ENCODE measurements at places on chromosomes 4 and X. TPM values are rescaled to one million over a fixed set of nuclear protein-coding genes. Genes with fewer than 3 reads are reported as not detected.
A peak's percentile ranks its signal among the peaks of the same experiment; 100 is the strongest.

Gene HPSE
- polyA plus RNA-seq: 1.1 TPM

Gene ART3
- polyA plus RNA-seq: not detected

Gene GABRQ
- polyA plus RNA-seq: not detected

Gene FHDC1
- not detected for polyA plus RNA-seq

Gene DHX15
- polyA plus RNA-seq: 71.4 TPM

Gene SMIM43
- not detected for polyA plus RNA-seq

Gene HELQ
- 18.9 TPM for polyA plus RNA-seq

Gene F9
- polyA plus RNA-seq: not detected

- no peak overlapping the region for H3K27ac ChIP-seq
- no peak for DNase-seq
- peaks cover 3% of the 10 kb centered on the region for H3K27me3 ChIP-seq
- no peaks in the 10 kb centered on the region for H3K36me3 ChIP-seq
Measured at GRCh38 chr4:141501395-141501794, 135.0 kb upstream of the IL15 start.

DNA sequence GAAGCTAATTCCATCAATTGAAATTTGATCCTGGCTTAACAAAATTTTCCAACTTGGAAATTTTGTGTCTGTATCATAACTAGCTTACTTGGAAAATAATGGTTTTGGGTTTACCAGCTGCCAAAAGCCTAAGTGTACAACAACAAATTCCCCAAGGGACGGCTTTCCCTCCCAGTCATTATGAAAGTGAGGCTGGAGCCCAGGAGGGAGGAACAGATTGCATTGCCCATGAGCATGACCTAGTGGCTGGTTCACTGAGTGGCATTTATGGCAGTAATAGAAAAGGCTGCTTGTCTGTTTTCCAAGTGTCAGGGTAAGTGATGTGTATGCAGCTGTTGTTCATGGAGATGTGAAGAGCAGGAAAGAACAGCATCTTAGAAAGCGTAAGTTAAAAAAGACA is 70.8 kb upstream of the HHIP start:
- DNase-seq: no peak
- no peaks in the 10 kb centered on the region for H3K27me3 ChIP-seq
- no peak overlapping the region for H3K4me3 ChIP-seq
- peaks cover 5% of the 10 kb centered on the region for H3K4me1 ChIP-seq

GRCh38 chrX:72271812-72272211 is 5.2 kb downstream of the RPS4X start:
- H3K36me3 ChIP-seq: peaks cover 49% of the 10 kb centered on the region
- no peak for DNase-seq
- H3K4me1 ChIP-seq: peaks cover 53% of the 10 kb centered on the region
- no peak overlapping the region for H3K4me3 ChIP-seq
- peak overlapping the region; percentile 19 for H3K27ac ChIP-seq
- no peaks in the 10 kb centered on the region for H3K27me3 ChIP-seq

- H3K4me3 ChIP-seq: no peak overlapping the region
- H3K4me1 ChIP-seq: no peaks in the 10 kb centered on the region
- no peak overlapping the region for H3K27ac ChIP-seq
Measured at GRCh38 chr4:147247579-147247978, 233.3 kb upstream of the EDNRA start.

DNA sequence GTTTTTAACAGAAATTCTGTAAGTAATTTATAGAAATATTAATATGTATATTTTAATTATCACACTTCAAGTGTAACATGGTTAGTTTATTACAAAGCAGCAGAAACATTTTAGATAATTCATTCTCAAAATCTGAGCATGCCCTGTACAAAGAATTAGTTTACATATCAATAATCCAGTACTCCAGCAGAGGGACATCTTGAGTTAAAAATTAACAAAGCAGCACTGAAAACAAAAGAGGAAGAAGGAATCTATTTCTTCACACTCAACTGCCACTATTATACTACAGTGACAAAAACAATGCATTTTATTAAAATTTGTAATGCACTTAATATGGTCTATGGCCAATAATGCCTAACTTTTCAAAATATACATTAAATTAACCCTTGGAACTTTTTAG is 179.1 kb upstream of the KLHL4 start:
- H3K4me3 ChIP-seq: no peak overlapping the region
- no peak overlapping the region for H3K27ac ChIP-seq
- no peak for DNase-seq

DNA sequence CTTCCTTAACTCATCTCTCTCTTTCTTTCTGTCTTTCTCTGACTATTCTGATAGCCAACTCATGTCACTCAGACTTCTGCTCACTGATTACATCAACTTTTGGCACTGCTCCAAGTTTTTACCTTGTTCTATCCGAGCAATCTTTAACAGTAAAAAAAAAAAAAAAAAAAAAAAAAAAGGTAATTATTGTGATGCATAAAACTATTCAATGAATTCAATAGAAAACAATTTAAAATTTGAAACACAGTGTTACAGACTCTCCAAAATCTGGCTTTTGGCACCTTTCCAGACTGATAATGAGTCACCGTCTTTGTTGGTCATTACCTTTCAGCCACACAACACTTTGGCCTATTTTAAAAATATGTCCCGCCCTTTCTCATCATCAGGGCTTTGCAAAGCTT is 229.5 kb downstream of the GALNTL6 start:
- H3K27me3 ChIP-seq: no peaks in the 10 kb centered on the region
- H3K27ac ChIP-seq: no peak overlapping the region
- no peak overlapping the region for H3K4me3 ChIP-seq
- no peaks in the 10 kb centered on the region for H3K36me3 ChIP-seq
- no peak for DNase-seq

GRCh38 chrX:70908541-70908940 is at the start of gene TEX11:
Gene TEX11, minus strand, starts transcription at chrX:70908711. Its CDS starts 922 bp downstream, at chrX:70907789.
- no peaks in the 10 kb centered on the region for H3K36me3 ChIP-seq
- no peaks in the 10 kb centered on the region for H3K27me3 ChIP-seq
- H3K4me3 ChIP-seq: no peak within 1 kb of the TSS

- H3K36me3 ChIP-seq: peaks cover under 1% of the 10 kb centered on the region
- no peaks in the 10 kb centered on the region for H3K4me1 ChIP-seq
- H3K27me3 ChIP-seq: peaks cover 2% of the 10 kb centered on the region
- no peak overlapping the region for H3K4me3 ChIP-seq
Measured at GRCh38 chrX:68238568-68238967, 194.7 kb downstream of the OPHN1 start.

DNA sequence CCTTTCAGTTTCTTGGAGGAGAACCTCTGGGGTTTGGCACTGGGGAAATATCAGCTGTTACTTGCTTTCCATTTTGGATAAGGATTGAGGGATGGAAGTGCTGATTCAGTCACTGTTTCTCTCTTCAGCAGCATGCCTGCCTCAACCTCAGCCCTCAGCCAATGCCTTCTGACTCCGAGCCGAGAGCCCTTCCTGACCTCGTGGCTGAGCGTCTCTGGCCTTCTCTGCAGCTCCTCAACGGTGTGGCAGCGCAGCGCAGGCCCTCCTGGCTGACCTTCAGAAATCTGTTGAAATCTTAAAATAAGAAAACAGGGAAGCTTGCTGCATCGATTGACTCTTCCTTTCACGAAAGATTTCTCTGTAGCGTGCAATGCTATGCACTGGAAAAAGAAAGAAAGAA is 434.3 kb upstream of the FAT1 start:
- H3K27me3 ChIP-seq: no peaks in the 10 kb centered on the region
- H3K36me3 ChIP-seq: peaks cover 6% of the 10 kb centered on the region
- H3K4me1 ChIP-seq: no peaks in the 10 kb centered on the region
- no peak overlapping the region for H3K4me3 ChIP-seq

DNA sequence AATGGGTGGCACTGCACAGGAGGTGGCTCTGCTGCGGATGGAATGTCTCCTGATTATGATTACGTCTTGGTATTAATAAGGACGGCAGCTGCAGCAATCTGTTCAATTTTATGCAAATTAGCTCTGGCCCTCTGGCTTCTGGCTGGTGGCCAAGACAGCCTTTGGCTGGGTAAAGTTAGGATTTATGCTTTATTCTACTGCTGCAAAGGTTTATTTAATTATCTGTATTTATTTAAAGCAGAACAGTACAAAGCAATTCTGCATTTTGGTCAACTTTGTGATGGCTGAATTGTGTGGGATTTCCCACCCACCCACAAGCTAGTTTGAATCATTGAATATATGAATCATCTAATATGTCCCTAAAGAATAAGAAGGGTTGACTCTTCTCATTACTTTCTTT is 745.6 kb upstream of the FAM241A start:
- H3K4me1 ChIP-seq: no peaks in the 10 kb centered on the region
- no peak for DNase-seq
- H3K27ac ChIP-seq: no peak overlapping the region
- H3K4me3 ChIP-seq: no peak overlapping the region

- no peaks in the 10 kb centered on the region for H3K27me3 ChIP-seq
- no peak overlapping the region for H3K4me3 ChIP-seq
- H3K27ac ChIP-seq: no peak overlapping the region
- H3K36me3 ChIP-seq: peaks cover 20% of the 10 kb centered on the region
- no peak for DNase-seq
Measured at GRCh38 chr4:139403462-139403861, 50.5 kb upstream of the RAB33B start.

GRCh38 chr4:92528541-92528940 is 224.8 kb downstream of the GRID2 start:
- no peaks in the 10 kb centered on the region for H3K4me1 ChIP-seq
- no peak overlapping the region for H3K27ac ChIP-seq
- H3K4me3 ChIP-seq: no peak overlapping the region
- peaks cover 1% of the 10 kb centered on the region for H3K27me3 ChIP-seq
- H3K36me3 ChIP-seq: no peaks in the 10 kb centered on the region
- no peak for DNase-seq

DNA sequence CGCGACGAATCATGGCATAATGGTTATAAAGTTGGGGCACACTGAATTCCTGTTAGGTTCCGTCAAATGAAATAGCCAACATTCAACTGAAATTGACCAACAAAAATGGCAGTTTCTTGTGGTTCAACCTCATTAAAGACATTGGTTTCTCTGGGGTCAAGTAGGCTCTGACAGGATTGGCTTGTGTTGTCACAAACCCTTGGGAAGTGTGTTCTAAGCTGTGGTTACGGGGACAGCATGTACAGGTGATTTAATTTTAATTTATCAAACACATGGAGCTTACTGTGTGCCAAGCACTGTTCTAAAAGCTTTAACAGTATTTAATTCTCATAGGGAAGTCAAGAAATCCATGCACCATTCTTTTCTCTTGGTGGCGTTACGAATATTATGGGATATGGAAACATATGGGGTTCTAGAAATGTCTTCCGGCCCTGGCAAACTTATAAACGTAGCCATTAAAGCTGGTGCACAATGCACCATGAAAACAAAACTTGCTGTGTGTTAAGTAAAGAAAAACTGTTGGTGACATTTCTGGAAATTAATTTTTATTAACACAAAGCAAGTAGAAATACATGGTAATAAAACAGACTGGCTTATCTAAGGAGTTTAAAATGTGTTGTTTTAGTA is 891 bp downstream of the XK start:
- no peak overlapping the region for H3K27ac ChIP-seq
- no peaks in the 10 kb centered on the region for H3K4me1 ChIP-seq
- H3K36me3 ChIP-seq: no peaks in the 10 kb centered on the region
- no peaks in the 10 kb centered on the region for H3K27me3 ChIP-seq
- H3K4me3 ChIP-seq: peak overlapping the region; percentile 64

GRCh38 chrX:48942895-48943294 is 14.5 kb downstream of the OTUD5 start:
- H3K4me1 ChIP-seq: peaks cover 67% of the 10 kb centered on the region
- no peak overlapping the region for H3K4me3 ChIP-seq
- peaks cover 6% of the 10 kb centered on the region for H3K27me3 ChIP-seq
- H3K36me3 ChIP-seq: no peaks in the 10 kb centered on the region

Measured in immature natural killer cell (primary cell).